ENCODE measurements at places on chromosomes 11 and 22. TPM values are rescaled to one million over a fixed set of nuclear protein-coding genes. Genes with fewer than 3 reads are reported as not detected.

The B3GAT1 gene
- 0.42 TPM for total RNA-seq

The NCR3LG1 gene
- total RNA-seq, result 2.9 TPM

The C11orf91 gene
- not detected for total RNA-seq

The SULT4A1 gene
- not detected for total RNA-seq

The ASCL2 gene
- 0.32 TPM for total RNA-seq

The TMPRSS6 gene
- 0.22 TPM for total RNA-seq

The OR51I1 gene
- not detected for total RNA-seq

The MRPL49 gene
- 65.5 TPM for total RNA-seq

The RCOR2 gene
- not detected for total RNA-seq

The OR2AG1 gene
- not detected for total RNA-seq

The OTOG gene
- total RNA-seq, result not detected

The JAM3 gene
- total RNA-seq, result 5.2 TPM

The CRYBB3 gene
- total RNA-seq, result 0.79 TPM

The RASL10A gene
- not detected for total RNA-seq

The UPK3A gene
- not detected for total RNA-seq

The SLC22A9 gene
- total RNA-seq, result not detected

The UCP3 gene
- total RNA-seq, result 6.7 TPM

The SLC37A2 gene
- 5.4 TPM for total RNA-seq

The BID gene
- total RNA-seq, result 21.9 TPM

The TTC12 gene
- total RNA-seq, result 73.0 TPM

The PHOX2A gene
- total RNA-seq, result not detected

The PANX3 gene
- not detected for total RNA-seq

The TEX54 gene
- total RNA-seq, result not detected

The MS4A12 gene
- not detected for total RNA-seq

Measured in naive thymus-derived CD4-positive, alpha-beta T cell (primary cell).